Left renal pelvis (tissue), 4 donors: ENCODE measurements at places on chromosomes 2 and 18.

DNA sequence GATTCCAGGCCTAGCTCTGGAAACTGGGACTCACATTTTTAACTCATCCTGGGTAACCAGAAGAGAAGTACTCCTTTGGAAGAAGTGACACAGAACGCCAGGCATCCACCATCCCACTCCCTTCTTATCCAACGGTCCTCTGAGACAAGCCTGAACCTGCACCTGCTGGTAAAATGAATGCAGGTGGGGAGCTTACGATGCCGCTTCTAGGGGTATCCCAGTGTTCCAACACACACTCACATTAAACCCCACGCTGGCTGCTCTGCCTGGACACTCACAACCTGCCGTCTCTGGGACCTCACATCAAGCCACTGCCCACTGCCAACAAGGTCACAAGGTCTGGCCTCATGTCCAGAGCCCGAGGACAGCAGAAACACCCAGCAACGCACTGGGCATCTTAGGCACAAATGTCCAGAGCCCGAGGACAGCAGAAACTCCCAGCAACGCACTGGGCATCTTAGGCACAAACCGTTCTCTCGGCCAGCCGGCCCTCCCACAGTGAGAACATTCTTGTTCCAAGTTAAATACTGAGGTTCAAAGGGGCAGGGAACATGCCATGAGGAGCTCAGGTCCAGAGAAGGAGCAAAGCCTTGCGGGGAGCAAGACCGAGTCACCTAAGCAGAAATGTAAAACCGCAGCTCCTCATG lies 9.9 kb downstream of the SLC66A2 start:
- DNase-seq, result no peak

DNA sequence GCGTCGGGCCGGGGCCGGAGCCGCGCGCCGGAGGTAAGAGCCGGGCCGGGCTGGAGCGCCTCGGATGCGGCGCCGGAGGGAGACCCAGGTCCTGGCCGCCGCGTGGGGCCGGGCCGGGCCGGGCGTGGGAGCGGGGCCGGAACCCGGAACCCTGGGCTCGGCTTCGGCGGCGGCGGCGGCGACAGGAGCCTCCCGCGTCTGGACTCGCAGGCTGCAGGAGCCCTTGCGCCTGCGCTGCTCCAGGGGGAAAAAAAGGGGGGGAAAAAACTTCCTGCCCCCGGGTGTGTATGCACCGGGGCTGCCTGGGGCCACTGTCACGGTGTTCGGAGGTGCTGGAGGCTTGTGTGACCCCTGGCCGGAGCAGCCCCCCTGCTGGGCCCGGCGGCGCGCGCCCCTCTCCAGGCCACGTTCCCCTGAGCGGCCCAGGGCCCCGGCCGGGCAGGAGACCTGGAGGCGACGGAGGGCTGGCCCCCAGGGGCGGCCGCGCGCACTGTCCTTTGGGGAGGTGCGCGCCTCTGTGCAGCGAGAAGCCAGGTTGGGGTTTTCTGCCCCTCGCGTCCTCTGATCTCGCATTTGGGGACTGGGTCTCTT lies 864 bp downstream of the KLHL29 start:
- DNase-seq, result no peak

- no peak for DNase-seq
Observed at GRCh38 chr2:105371810-105372209, 27.0 kb downstream of the FHL2 start.

GRCh38 chr18:46283895-46284295 lies 179.7 kb downstream of the HAUS1 start:
- DNase-seq, result no peak

DNA sequence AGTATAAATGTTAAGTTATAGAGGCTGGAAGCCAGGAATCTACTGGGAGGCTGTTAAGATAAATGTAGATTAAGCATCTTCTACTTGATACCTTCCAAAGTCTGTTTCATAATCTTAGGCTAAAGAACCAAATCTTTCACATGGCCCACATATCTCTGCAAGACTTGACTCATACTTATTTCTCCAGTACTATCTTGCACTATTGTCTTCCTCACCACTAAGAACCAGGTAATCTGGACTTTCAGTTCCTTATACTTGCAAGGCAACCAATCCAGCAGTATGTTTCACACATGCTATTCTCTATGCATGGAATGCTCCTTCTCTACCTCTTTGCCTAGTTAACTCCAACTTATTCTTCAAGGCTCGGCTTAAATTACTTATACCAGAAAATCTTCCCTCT lies 62.2 kb downstream of the RBMS1 start:
- no peak for DNase-seq

GRCh38 chr18:23354625-23355024 lies 98.5 kb upstream of the RIOK3 start:
- no peak for DNase-seq

GRCh38 chr2:123468071-123468470 lies 557.0 kb upstream of the CNTNAP5 start:
- DNase-seq, result no peak

DNA sequence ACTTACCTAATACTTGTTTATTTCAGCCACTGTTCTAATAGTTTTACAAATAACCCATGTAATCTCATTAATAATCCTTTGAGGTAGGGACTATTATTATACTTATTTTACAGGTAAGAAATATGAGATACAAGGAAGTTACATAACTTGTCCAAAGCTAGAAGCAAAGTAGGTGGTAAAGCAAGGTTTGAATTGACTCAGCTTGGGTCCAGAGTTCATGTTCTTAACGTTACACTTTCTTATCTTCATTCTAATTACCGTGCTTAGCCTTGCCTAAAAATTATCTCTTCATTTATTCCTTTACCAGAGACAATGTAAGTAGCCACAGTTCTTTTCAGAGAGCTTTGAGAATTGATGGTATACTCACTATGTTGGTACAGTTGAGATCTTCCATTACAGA lies 743.6 kb downstream of the KCNJ3 start:
- DNase-seq, result no peak
